Adrenal gland (tissue), 19 donors: ENCODE measurements at places on chromosomes 2 and 18. TPM values are rescaled to one million over a fixed set of nuclear protein-coding genes. Genes with fewer than 3 reads are reported as not detected.

PAIP2B gene
- 2.1 TPM for polyA plus RNA-seq

B3GNT7 gene
- polyA plus RNA-seq, result 11.6 TPM

TRIM43 gene
- polyA plus RNA-seq, result not detected

GAL3ST2 gene
- polyA plus RNA-seq, result not detected

POTEE gene
- not detected for polyA plus RNA-seq

POTEC gene
- not detected for polyA plus RNA-seq

SLC5A7 gene
- 0.51 TPM for polyA plus RNA-seq

PLGLB2 gene
- polyA plus RNA-seq, result 13.6 TPM

SERPINB11 gene
- polyA plus RNA-seq, result 0.07 TPM

EMILIN1 gene
- 4.2 TPM for polyA plus RNA-seq

LRPPRC gene
- 113 TPM for polyA plus RNA-seq

ADD2 gene
- 0.72 TPM for polyA plus RNA-seq

PGAP1 gene
- polyA plus RNA-seq, result 1.8 TPM

ITGB6 gene
- polyA plus RNA-seq, result not detected

IL36A gene
- not detected for polyA plus RNA-seq

CNDP1 gene
- not detected for polyA plus RNA-seq

TMEM127 gene
- polyA plus RNA-seq, result 14.9 TPM

TDRD15 gene
- polyA plus RNA-seq, result not detected

CCDC68 gene
- polyA plus RNA-seq, result 4.8 TPM

GATA6 gene
- polyA plus RNA-seq, result 31.3 TPM
